ENCODE measurements at places on chromosomes 6 and 20. TPM values are rescaled to one million over a fixed set of nuclear protein-coding genes. Genes with fewer than 3 reads are reported as not detected.

GRCh38 chr6:170293341-170294231 lies 2.7 kb upstream of the DLL1 start:
- DNase-seq, result no peak

The RAMACL gene
- 3.2 TPM for total RNA-seq

DNA sequence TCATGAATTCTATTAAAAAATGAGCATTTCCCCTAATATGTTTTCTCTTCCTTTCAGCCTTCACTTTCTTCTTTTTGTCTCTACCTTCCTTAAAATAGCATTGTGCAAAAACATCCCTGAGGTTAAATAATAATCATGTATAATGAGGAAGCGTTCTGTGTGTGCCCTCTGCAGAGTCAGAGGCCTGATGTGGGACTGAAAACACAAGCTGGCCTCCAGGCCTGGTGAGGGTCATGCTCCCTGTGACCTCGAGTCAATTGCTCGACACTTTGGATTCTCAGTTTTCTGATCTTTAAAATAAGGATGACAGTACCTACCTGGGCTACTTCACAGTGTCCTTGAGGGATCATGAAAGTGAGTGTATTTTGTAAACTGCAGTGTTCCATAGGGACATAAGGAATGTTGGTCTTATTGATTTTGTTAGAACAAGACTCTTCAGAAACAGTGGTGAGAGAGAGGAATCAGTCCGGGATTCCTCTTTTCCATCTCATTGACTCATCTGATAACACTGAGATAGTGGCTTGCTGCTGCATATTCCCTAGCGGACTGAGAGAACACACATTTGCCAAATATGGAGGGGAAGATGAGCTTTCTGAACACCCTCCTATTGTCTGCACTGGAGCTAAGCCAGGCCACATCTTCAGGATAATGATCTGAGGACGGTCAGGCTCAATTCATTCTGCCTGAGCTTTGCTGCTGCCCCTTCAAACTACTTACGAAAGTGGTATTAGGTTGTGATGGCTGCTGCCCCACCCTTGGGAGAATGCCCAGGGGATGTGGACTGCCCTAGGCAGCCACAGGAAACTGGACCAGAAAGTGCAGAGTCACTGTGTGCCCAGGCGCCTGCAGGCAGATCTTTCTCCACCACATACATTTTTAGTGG lies 39.6 kb upstream of the PDE7B start:
- no peak for DNase-seq

The TINAG gene
- not detected for total RNA-seq

The PCMT1 gene
- total RNA-seq, result 78.7 TPM

DNA sequence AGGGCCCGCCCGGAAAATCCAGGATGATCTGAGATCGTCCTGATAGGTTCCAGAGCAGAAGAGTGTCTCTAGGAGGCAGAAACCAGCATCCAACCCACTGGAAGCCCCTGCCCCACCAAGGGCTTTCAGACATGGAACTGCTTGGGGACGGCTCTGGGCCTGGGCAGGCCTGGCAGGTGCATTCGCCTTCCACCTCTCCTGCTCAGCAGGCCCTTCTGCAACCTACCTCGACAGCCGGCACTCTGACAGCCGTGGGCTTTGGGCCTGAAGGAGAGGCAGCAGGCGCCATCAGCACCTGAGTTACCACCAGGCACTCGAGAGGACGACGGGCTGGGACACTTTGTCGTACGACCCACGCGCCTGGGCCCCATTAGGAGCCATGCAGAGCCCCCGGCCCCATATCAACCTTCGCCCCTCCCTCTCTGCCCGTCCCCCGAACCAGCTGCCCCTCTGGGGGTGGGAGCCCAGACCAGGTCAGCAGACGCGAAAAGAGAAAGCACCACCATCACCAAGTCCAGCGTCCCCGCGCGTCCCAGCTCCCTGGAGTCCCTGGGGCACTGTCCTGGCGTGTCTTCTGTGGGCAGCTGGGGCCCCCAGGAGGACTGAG lies 44.6 kb downstream of the KCNQ2 start:
- DNase-seq, result no peak

- no peak for DNase-seq
Observed at GRCh38 chr6:53792016-53792415, 2.8 kb upstream of the LRRC1 start.

DNA sequence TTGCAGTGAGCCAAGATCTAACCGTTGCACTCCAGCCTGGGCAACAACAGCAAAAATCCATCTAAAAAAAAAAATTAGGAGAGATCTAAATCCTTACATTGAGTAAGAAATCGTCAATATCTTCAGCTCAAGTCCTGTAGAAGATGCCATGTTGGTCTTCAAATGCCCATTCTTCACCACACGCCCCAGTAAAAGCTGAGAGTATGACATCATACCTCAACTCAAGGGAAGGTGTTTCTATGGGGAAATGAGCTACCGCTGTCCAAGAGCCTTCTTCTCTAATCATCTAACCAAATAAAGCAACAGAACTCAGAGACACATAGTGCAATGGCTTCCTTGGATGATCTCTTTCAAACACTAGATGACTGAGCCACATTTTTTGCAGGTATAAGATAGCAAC lies 2.5 kb upstream of the ZC3H12D start:
- DNase-seq, result no peak

DNA sequence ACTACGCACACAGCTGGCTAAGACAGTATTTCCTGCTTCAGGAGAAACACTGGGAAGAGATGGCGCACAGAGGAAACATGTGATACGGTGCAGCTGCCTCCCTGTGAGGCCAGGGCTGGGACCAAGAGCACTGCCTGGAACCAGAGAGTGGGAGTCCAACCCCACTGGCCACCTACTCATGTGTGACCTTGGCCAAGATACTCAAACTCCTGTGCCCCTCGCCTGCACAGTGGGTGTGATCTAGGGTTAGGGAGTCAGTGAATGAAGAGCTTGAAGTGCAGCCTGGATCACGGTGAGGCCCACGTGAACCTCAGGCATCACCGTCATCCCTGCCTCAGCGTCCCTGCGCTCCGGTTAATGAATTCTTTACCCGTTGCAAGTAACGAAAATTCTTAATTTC lies 41.7 kb upstream of the MPC1 start:
- DNase-seq, result peak; percentile 65

DNA sequence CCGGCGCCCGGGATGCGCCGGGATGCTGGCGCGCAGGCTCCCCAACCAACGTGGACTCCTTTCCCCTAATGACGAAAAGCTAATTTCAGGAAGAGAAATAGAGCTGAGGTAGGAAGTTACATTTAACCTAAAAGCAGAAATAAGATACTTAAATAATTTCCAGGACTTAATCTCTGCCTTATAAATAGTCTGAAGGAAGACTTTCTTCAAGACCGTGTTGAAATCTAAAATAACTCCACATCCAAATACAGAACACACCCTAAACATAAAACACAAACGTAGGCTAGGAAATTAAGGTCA lies 1.3 kb downstream of the ASF1A start:
- no peak for DNase-seq

DNA sequence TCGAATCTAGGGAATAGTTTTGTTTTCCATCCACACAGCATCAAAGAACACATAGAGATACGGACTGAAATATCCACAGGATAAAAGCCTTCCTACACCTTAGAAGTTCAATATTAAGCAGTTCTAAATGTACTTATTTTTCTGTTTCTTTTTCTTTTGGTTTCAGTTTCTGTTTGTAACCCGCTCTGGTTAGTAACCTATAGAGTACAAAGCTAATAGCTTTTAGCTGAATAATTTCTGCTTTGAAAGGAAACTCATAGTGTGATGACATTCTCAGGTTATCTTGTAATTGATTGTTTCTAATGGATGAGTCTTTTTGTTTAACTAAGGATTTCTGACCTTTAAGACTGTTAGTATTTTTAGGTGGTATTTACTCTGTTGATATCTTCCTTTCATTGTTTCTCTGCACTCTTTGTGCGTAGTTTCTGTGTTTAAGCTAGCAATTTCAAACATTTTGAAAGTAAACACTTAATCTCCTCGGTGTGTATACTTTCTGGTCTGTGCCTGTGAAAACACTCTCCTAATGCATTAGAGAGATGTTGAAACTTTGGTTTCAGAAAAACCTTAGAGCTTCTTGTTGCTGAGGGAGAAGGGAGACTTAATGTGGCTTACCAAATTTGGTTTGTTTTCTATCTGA lies 385.5 kb downstream of the HDGFL1 start:
- DNase-seq, result no peak

DNA sequence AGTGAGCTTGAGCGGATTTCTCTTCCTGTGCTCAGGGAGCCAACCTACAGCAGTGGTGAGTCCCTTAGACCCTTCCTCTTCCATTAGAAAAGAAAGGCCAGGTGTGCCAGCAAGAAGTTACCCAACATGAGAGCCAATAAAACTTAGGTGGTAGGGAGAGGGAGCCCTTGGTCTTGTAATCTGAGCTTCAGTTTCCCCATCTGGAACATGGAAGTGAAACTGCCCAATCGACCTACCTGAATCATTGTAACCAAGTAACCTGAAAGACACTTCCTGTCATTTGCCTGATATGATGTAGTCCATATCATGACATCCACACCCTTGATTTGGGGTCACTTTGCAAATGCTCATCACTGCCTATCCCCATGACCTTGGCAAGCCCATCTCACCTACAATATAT lies 66.4 kb downstream of the MDGA1 start:
- DNase-seq, result no peak

DNA sequence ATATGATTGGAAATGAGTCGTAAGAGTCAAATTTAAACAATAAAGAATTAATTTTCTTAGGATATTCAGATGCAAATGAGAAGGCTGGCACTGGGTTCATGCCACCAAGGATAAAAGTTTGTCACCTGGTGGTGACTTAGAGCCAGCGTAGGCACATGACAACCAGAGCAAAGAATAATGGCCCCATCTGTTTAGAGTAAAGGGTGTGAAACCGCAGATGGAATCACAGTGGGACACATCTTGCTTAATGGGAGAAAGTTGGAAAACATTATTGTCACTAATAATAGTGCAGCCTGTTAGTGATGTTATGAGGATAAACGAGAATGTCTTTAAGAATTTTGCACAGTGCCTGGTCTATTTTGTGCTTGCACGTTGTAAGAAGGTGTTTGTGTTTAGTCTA lies 727.8 kb downstream of the QKI start:
- DNase-seq, result no peak

GRCh38 chr6:139534472-139535115 lies 160.1 kb upstream of the CITED2 start:
- DNase-seq, result no peak

DNA sequence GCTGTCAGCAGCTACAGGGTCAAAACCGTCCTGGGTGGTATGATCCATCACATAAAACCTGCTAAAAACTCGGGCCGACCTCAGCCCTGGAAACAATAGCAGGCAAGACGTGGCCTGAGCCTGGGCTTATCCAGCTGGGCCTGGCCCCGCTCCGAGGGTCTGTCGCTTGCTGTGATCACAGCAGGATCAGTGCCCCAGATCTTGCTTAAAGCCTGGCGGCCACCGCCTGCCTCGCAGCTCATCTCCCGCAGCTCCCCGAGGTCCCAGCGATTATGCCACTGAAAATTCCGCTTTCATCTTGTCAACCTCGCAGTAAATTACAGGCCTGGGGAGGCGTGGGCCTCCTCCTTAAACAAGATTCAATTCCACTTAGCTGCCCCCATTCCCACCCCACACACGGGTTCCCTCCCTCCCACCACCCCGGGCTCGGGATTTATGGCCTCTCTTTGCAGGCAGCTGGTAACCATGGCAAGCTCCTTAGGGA lies 40.1 kb downstream of the CDH22 start:
- DNase-seq, result no peak

- no peak for DNase-seq
Observed at GRCh38 chr20:40953856-40954255, 74.8 kb upstream of the TOP1 start.

- peak; percentile 87 for DNase-seq
Observed at GRCh38 chr6:43737272-43738081, 32.5 kb upstream of the VEGFA start.

DNA sequence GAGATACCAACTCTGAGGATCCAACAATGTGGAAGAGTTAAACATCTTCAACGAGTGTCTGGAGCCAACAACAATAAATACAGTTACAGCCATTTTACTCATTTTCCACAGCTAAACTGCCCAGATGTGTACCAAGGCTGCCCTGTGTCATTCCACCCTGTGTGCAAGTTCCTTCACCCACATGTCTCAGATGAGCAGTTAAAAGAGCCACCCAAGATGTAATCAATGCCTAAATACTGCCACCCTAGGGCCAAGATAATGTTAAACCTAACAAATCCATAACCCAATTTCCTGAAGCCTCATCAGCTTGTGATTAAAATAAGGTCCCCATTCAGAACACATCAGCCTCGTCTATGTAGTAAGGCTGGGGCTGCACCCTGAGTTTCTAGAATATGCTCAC lies 59.9 kb downstream of the GMDS start:
- no peak for DNase-seq
